ENCODE measurements at places on chromosomes 1 and 21.

DNA sequence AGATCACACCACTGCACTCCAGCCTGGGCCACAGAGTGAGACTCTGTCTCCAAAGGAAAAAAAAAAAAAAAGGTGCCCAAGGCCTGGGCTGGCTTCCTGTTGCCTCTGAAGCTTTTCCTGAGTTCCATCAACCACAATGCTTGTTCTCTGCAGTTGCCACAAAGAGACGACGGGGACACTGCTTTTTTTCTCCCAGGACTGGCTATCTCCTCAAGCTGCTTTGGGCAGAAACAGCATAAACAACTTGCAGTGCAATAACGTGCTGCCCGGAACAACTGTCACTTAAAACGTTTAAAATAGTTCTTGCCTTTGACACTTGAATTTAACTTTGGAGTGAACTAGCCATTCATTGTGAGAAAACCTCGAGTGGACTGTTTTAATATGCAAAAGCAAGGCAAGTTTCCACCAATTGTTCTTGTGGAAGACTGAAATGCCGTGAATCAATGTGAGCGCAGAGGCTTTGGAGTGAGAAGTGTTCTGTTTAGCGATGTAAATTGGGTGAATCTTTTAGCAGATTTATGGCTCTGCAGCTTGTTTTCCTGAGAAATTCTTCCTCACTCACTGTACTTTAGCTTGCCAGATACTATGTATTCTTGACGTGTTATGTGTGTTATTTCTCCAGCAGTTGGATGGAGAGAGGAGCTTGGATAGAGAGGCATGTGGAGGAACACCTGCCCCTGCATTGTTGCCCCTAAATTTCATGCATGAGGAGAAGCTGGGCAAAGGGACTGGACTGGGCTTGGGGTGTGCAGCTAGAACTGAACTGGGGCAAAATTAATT is 188.1 kb upstream of the KIAA0040 start:
- DNase-seq, result no peak

DNA sequence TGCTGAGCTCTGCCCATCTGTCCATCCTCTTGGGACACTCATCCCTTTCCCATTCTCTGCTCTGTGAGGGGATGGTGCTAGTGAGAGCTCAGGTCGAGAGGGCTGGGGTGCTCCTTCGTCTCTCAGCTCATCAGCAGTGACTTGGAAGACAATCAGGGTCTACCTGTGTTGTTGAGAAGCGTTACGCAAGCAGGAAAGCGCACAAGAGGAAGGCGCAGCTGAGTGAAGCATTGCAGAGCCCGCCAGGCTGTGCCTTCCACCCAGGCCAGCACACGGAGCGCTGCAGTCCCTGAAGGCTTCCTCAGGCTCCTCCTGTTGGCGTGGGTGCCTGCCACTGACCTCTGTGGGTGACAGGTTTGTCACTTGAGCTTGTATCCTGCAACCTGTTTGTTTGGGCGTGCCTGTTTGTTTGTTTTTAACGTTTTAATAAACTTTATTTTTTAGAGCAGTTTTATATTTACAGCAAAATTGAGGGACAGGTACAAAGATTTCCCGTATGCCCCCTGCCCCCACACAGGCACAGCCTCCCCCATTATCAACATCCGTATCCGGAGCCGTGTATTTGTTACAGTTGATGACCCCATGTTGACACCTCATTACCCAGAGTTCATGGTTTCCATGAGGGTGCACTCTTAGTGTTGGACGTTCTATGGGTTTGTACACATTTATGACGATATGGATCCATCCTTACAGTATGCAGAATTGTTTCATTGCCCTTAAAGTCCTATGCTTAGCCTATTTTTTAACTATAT is 36.7 kb downstream of the ADARB1 start:
- DNase-seq, result no peak

DNA sequence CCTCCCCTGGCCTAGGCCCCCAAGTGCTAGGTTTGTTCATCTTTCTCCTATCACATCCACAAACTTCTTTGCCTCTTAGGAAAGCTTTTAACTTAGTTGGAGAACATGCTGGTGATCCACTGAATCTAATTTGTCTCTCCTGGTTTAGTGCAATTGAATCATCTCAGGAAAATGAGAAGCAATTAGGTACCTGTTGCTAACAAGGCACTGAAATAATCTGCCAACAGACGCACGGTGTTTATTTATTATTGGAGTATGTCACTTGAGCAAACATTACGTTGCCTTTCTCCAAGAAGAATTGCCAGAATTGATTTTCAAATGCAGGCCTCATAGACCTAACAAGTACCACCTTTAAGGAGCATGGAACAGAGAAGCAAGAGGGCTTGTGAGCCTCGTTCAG is 309.4 kb downstream of the NFIA start:
- no peak for DNase-seq

GRCh38 chr1:94982398-94982797 is 55.5 kb upstream of the CNN3 start:
- no peak for DNase-seq

GRCh38 chr1:229229137-229229720 is 41.7 kb upstream of the RAB4A start:
- DNase-seq, result no peak

DNA sequence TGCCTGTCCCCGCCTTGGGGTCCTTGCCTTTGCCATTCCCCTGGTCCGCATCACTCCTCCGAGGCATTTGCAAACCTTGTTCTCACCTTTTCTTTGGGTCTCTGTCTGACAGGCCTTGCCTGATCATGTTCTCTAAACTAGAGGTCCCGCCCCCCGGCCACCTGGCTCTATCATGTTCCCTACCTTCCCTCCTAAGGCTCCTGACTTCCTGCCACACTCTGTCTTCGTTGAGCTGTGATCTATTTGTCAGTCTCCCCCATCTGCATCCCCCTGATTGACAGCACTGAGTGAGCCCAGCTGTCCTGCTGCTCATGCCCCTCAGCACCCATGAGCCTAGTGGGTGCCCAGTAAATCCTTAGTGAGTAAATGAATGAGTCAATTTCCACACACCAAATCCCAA is 22.8 kb downstream of the ERG start:
- no peak for DNase-seq

- no peak for DNase-seq
These were observed 151.6 kb downstream of the GRIK3 start for GRCh38 chr1:36882536-36883285.

DNA sequence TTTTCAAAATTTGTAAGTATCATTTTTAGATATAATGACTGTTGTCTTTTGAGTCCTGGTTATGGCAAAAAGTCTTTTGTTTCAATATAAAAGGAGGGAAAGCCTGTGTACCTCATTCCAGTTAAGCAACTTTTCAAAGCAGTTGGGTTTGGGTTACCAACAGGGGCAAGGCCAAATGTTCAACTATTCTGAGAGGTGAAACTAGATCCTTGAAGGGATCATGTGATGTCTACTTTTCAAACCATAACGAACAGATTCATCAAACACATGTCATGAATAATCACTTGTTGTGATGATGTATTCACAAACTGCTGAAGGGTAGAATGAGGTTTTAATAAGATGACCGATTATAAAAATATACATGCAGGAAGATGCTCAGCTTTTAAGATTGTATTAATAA is 171.3 kb downstream of the HHAT start:
- DNase-seq, result no peak

DNA sequence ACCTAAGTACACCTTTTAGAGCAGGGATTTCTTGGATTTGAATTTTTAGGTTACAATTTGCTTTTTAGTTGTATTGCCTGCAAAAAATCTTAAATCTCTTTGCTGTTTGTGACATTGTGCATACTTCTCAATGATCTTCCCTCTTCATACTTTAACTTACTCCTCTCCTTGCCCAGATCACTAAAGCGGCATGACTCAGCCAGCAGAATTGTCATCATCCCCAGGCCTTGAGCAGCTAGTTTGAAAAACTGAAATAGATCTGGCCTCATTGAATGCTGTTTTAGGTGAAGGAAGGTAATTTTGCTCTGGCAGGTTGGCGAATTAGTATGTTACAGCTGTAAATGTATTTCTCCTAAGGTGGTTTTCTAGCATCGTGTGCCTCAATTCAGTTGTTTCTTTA is 145.9 kb downstream of the RYR2 start:
- DNase-seq, result no peak

DNA sequence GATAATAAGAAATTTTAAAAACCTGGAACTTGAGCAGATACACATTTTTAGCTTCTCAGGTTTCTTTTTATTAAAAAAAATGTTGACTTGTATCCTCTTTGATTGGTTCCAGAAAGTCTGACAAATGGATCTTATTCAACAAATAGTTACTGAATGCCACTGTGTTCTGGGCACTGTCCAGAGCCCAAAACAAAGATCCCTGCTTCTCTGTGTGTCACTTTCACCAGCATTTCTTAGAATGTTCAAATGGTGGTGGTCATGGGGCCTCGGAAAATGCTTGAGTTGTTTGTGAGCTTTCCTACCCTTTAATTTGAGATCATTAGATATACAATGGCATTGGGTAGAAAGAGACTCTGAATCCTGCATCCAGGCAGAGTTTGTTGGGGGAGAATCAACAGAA is 19.9 kb downstream of the ACTN2 start:
- DNase-seq, result no peak

- no peak for DNase-seq
These were observed 37.9 kb upstream of the PODN start for GRCh38 chr1:53024117-53024516.

DNA sequence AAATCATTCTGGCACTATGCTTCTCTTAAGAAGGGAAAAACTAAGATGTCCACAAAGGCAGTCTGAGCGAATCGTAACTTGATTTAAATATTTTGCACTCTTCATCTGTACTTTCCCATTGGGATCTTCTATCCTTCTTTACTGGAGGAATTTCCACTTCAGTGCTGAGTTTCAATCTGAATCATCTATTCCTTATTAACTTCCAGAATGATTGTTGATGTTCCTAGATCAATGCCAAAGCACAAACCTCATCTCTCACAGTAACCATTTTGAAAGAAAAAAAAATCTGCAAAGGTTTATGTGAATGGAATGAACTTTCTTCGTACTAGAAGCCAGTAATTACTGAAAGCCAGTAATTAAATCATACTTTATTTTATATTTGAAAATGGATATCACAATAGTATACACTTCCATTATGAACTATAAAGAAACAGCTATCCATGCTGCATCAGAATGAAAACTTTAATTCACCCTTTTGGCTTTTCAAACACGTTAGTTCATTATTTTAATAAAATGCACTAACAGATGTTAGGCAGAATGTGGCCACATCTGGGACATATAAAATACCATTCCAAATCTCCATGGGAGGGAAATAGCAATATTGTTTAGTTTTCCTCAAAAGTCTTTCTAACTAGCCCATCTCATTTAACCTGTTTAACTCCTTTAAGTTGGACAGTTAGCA is 5.5 kb upstream of the RNF2 start:
- no peak for DNase-seq
